Activated CD8-positive, alpha-beta memory T cell treated with anti-CD3 and anti-CD28 coated beads, Interleukin-2, amount 10 ng/mL, durations not matched to agents 7 days and 5 days (primary cell): ENCODE measurements at places on chromosomes 2 and 18. TPM values are rescaled to one million over a fixed set of nuclear protein-coding genes. Genes with fewer than 3 reads are reported as not detected.

DNA sequence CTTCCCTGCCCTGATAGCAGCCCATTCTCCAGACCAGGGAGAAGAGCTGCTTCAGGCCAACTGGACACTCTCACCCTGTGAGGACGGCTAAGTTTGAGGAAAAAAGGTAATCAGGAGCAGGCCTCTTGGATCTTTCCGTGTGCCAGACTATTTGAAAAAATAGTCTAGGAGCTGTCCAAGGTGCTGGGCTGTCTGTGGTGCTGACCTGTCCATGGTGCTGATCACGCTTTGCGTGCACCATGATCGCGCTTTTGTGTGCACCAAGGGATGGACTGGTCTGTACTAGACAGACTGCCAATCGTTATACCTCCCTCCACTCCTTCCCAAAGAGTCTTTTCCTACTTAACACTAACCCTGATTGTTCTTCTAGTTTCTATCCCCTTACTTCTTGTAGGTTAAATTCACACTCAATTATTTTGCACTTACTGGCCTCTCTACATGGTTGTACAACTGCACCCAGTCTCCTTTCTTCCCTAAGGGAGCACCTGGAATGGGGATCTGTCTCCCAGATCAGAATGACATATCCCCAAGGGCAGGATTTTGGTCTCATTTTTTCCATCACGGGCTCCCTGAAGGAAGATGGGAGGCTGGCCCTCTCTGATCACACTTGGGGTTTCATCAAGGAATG, 295.4 kb downstream of the CELF4 start:
- DNase-seq, result peak; percentile 49

DNA sequence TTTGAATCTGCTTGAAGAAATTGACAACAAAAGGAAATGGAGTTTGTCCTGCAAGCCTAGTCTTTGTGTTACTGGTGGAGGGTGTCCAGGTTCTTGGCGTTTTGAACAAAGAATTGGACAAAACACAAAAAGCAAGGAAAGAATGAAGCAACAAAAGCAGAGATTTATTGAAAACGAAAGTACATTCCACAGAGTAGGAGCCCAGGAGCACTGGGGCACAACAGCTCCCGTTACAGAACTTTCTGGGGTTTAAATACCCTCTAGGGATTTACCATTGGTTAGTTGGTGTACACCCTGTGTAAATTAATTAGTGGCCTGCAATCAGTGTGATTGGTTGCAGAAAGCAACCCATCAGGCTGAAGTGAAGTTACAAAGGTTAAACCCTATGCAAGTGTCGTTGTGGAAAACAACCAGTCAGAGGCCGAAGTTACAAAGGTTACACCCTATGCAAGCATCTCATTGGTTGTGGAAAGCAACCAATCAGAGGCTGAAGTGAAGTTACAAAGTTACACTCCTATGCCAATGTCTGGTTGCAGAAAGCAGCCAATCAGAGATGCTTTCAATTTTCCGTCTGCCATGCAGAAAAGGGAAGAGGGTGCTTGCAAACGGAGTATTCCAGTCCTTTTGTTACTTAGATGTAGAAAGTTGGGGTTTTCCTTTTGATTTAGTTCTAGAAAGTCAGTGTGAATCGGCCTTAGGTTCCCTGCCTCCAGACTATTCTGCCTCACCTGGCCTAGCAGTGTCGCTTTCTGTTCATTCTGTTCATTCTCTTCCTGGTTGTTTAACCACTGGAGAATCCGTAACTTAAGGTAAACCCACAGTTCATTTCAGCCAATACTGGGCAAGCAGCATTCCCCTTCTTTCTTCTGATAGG, 47.6 kb upstream of the PTH2R start:
- no peak for DNase-seq

DNA sequence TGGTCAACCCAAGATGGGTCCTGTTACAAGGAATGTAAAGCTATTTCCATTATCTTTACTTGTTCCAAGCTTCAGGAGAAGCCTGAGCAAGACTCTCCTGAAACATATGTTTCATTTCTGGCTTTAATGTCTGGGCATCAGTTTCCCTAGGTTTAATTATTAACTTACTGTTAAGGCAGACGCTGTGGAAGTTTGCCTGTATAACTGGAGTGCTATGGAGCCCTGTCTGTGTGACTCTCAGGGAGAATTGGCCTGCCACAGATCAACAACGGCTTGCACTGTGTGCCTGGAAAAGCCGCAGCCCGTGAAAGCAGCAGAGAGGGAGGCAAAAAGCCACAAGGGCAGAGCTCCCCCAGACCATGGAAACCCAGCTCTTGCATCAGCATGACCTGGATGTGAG, 22.1 kb upstream of the LONRF2 start:
- DNase-seq, result no peak

GRCh38 chr2:121476684-121477083, 54.0 kb upstream of the RNU4ATAC start:
- no peak for DNase-seq

DNA sequence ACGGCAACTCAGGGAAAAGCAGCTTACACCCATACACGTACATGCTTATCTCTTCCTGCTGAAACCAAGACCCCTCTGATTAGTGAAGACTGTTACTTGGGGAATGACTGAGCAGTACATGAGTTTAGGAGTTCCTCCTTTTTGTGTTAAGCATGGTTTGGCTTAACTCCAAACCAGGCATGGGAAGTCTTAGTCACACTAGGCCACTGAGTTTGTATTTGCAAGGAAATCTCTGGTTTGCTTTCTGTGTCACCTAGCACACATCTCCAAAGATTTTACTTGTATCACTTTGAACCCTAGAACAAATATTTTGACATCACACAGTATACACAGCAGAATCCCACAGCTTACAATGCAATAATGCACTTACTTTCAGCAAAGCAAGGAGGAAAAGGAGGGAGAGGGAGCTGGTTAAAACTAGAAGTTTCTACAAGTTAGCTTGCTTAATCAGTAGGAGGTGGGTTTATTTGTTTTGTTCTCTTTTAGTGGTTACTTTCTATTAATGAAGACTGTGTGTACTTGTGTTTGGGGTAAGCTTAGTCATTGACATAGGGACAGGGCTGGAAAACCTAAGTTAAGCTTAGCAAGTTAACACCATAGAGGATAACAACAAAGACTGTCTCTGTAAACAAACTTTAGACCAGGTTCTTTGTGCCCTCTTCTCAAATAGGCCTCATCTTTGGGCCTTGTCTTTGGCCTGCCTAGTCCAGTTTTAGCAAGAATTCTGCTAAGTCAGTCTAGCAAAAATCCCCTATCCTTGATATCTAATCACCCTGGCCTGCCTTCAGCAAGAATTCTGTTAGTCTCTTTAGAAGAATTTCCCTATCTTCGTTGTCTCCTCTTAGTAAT, 219.4 kb downstream of the MREG start:
- DNase-seq, result no peak

- no peak for DNase-seq
Measured at GRCh38 chr2:44813658-44814057, 127.8 kb upstream of the SIX3 start.

GRCh38 chr18:72700961-72701710, 157.0 kb upstream of the CBLN2 start:
- DNase-seq, result no peak

DNA sequence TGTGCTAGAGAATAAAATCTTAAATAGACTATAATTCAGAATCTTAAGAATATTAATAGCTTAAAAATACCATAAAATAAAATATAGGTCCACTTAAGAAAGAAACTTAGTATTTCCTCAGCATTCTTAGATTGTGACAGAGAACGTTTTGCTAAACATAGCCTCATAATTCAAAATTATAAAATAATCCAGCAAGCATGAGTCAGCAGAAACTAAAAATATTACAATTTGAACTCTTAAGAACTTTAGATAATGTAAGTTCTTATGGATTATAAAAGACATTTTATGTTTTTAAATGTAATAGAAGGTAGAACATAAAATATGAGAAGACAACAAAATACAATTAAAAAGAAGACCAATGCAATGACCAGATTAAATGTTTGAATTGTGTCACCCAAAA, 164.5 kb upstream of the MC4R start:
- no peak for DNase-seq

DNA sequence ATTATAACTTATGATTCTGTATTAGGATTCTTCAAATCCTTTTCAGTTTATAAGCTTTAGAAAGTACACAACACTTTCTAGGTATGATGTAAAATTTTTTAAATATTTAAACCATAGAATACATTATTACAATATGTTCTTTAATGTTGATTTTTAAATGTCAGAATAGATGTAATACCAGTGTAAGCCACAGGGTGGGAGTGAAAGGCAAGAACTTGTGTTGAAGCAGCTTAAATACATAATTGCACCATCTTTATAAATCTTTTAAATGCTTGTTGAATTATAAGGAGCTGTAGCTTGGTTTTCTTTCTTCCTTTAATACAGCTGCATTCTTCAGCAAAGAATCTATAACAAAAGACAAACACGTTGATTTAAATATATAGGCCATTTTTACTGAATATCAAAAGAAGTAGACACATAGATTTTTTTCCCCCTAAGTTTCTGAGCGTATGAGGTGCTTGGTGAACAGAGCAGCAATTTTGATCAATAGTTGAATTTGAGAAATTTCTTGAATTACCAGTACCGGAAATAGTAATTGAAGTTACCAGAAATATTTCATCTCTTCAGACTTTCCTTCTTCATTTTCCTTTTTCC, 63.0 kb downstream of the TANK start:
- no peak for DNase-seq

- DNase-seq, result no peak
Measured at GRCh38 chr2:219656526-219656925, 29.1 kb downstream of the SLC4A3 start.

- no peak for DNase-seq
Measured at GRCh38 chr2:19299032-19299431, 59.4 kb downstream of the OSR1 start.

GRCh38 chr18:11367351-11367750, 218.0 kb upstream of the PIEZO2 start:
- DNase-seq, result no peak

GRCh38 chr18:23924813-23925212, 89.7 kb upstream of the TTC39C start:
- no peak for DNase-seq

DNA sequence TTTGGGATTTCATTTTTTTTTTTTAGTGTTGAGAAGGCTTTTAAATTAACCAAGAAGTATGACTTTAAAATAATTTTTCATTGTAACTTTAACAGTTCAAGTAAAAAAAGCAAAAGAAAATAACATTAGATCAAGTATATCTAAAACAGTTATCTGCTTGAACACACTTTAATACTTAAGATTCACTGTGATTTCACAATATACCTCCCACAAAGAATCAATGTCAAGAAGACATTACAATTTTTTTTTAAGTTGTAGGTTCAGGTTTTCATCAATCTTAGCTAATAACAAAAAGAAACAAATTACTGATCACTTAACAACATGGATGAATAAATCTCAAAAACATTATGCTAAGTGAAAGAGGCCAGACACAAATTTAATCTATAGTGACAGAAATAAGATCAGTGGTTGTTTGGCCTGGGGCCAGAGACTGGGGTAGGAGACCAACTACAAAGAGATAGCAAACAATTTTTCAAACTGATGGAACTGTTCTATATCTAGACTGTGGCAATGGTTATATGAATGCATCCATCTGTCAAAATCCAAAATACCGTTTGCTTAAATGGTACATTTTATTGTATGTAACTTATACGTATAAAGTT, 74.8 kb upstream of the FRZB start:
- DNase-seq, result no peak

GRCh38 chr2:47735136-47735869, 47.6 kb upstream of the MSH6 start:
- DNase-seq, result no peak

DNA sequence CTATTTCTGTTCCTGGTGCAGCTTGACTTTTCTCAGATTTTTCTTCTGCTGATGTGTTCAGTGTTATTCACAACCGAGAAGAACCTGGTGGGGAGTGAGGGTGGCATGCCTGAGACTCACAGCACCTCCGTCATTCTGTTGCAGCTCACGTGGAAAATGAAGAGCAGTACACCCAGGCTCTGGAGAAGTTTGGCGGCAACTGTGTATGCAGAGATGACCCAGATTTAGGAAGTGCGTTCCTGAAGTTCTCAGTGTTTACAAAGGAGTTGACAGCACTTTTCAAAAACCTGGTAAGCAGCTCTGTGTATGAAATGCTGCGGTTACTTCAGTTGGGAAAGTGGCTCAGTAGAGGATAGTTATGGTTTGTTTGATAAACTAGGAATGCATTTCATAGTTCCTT, 90.5 kb downstream of the ASAP2 start:
- no peak for DNase-seq

DNA sequence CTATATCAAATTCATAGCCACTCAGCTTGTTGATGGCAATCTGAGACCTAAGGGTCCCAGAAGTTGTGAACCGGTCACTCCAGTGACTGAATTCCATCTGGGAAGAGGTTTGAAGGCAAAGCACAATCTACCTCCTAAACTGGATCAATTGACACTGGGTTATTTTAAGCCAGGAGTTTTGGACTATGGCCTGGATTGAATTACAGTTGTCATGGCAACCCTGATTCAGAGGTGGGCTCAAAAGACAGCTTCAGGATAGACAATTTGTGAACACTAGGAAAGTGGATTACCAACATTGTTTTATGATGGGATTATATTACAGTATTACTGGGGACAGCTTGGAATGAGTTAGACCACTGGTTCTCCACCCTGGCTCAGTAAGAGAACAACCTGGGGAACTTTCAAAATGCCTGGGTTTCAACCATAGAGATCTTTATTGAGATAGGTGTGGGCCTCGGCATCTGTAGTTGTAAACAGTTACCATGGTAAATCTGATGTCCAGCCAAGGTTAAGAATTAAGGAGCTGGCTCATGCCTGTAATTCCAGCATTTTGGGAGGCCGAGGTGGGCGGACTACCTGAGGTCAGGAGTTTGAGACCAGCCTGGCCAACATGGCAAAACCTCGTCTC, 58.8 kb downstream of the MFSD6 start:
- no peak for DNase-seq

GRCh38 chr18:61889541-61889940, 3.3 kb downstream of the RNF152 start:
- no peak for DNase-seq

GRCh38 chr2:180573951-180574350, 406.5 kb upstream of the UBE2E3 start:
- no peak for DNase-seq

GRCh38 chr2:225177098-225177497, 134.8 kb upstream of the DOCK10 start:
- no peak for DNase-seq

- no peak for DNase-seq
Measured at GRCh38 chr2:55112229-55113031, 62.2 kb upstream of the RTN4 start.

- DNase-seq, result no peak
Measured at GRCh38 chr2:31008561-31009114, 129.6 kb downstream of the GALNT14 start.

DNA sequence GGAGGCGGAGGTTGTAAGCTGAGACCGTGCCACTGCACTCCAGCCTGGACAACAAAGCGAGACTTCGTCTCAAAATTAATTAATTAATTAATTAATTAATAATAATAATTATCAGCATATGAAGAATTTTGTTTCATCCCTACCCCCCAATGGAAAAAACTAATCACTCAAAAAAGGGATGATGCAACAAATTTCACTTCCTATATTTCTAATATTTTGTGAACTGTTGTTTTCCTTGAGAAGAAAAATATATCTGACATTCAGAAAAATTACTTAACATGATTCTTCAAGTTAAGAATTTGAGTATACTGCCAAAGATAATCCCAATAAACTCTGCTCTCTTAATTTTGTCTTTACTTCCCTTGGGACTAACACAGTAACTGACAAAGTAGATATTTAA, 28.1 kb downstream of the EXOC6B start:
- DNase-seq, result no peak

DHRS9 gene
- not detected for total RNA-seq

NRP2 gene
- total RNA-seq, result 5.7 TPM

RTP5 gene
- not detected for total RNA-seq

SLC11A1 gene
- 0.35 TPM for total RNA-seq

ZNF892 gene
- total RNA-seq, result 3.5 TPM

MC2R gene
- total RNA-seq, result not detected

FSHR gene
- not detected for total RNA-seq

INO80D gene
- 29.4 TPM for total RNA-seq
